Thymus (tissue), 14 donors: ENCODE measurements at places on chromosomes 3 and 15.

GRCh38 chr3:181369637-181370036 lies 342.1 kb upstream of the SOX2 start:
- no peak for DNase-seq

DNA sequence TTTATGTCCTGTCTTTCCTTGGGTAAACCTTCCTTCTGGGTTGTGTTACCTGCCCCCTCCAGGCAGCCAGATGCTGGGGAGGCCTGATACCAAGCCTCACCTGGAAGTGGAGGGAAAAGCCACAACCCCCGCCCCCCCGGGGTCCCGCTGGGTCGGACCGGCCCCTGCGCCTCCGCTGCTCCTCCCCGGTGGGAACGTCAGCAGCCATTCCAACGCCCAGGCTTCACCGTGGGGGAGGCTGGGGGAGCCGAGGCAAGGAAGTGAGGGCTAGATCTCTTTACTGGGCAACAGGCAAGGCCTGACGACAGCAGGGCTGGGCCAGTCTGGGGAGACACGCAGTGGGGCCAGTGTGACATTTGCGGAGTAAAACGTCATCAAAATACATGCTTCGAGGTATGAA lies 53.0 kb upstream of the SNRPA1 start:
- DNase-seq: no peak

DNA sequence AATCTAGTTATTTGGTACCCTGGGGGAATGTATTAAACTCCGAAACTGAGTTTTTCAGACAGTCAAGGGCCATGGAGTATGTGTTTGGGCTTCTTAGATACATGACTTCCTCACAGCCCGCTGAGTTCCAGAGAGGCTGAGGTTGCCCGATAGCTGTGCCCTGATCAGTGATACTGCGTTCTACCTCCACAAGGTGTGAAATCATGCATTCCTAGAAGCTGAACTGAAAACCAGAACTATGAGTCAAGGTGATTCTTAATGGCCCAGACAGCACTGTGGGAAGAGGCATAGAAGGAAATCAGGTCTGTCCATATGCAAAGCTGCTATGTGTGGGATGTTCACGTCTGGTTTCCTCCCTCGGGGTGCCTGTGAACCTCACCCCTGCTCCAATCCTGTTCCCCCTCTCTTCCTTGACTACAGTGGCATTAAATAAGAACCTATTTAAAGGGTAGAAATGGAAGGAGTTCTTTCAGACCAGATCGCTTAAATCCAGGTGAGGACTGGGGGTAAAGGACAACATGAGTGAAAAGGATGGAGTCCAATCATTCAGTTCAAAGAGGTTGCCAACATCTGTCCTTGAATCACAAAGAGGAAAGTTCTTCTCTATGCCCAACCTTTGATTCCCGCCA lies 74.3 kb downstream of the MYO1E start:
- DNase-seq: no peak

DNA sequence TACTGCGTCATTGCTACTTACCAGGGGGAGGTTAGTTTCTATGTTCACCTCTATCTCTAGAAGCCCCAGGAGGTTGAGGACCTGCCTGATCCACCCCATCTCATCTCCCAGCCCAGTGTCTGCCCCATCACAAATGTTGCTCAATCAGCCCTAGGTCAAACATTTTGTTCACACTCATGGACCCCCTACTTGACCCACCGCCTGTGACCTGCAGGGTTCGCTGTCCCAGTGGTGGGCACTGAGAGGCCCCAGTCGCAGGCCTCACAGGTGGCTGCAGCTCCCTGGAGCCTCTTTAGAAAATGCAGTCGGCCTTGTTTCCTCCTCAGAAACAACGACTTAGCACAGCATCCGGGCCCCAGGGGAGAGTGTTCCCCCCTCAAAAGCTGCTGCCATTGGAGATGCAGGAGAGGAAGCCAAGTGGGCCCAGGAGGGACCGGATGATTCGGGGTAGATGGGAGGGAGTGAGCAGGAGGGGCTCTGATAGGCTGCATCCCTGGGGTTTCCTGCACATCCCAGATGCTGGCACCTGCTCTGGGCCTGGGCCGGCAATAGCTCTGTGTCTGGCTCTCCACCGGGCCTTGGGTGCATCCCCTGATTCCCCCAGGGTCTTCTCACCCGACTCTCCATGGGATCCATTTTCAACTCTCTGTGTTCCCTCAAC lies 18.4 kb upstream of the INSYN1 start:
- no peak for DNase-seq

DNA sequence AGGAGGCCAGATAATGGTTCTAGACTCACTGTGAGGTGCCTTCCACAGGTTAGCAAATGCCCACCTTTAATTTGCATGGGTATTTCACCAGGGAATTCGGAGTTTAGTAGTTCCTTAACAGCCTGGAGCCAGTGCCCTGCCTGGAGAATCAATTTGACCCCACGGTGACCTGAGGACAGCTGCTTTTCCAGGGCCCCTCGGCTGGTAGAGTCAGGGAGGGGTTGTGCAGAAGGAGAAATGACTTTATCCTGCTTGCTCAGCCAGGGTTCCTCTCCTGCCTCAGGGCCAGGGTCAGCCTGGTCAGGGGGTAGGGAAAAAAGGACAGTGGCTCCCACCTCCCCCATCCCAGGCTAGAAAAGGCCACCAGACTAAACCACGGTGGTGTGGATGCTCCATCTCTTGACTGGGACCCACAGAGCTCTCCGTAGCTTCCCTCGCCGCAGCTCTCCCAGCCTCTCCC lies 12.0 kb downstream of the DLL4 start:
- no peak for DNase-seq

GRCh38 chr3:126928921-126929474 lies 53.9 kb upstream of the PLXNA1 start:
- no peak for DNase-seq

GRCh38 chr3:126567696-126568438 lies 9.1 kb upstream of the C3orf22 start:
- DNase-seq: no peak

DNA sequence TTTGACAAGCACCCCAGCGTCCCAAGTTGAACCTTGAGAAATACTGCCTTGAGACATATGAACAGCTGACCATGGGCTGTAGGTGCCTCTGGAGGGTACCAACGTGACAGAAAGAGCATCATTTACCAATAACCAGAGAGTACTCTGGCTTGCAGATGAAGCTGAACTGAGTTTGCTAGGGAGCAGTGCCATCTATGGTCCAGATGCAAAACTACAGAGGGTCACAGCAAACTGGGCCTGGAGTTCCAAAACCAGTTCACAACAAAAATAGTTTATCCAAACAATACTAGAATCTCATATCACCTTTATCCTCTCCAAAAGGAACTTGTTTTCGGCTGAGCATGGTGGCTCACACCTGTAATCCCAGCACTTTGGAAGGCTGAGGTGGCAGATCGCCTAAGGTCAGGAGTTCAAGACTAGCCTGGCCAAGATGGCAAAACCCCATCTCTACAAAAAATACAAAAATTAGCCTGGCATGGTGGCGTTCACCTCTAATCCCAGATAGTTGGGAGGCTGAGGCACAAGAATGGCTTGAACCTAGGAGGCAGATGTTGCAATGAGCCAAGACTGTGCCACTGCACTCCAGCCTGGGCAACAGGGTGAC lies 69.3 kb downstream of the CHAC1 start:
- DNase-seq: peak; percentile 57

DNA sequence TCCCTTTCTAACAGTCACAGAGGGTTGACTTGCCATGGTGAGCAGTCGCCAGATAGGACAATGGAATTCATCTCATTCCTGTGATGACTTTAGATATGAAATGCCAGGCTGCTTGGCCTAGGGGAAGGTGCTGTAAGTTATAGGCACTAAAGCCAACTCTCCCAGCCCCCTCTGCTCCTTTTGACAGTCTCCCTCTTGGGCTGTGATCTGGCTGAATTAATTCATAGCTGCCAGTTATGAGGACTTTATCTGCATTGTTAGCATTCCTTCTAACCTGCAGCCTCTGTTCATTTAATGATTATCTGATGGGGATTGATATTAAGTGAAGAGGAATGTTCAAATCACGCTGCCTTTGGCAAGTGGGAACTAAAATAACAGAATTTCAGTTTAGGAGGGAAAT lies 427.1 kb upstream of the RASGRP1 start:
- no peak for DNase-seq

- no peak for DNase-seq
These were observed 74.0 kb upstream of the STRIT1 start for GRCh38 chr3:155367506-155367905.

DNA sequence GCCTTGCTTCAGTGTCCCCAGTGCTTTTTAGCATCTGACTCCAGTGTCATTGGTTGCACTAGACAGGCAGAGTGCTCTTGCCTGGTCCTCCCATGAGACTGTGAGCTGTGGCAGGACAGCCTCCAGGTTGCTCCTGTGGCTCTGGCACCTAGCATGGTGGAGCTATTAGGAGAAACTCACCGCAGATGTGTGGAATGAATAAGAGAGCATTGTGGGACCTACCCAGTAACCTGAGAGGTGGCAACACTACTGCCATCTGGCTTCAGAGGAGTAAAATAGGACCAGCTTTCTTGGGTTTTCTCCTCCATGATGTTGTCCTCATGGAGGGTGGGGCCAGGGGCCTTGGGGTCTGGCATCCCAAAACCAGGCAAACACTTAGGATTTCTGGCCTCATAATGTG lies 183.6 kb downstream of the EPHB1 start:
- DNase-seq: no peak

GRCh38 chr3:113498221-113499005 lies 16.5 kb downstream of the SPICE1 start:
- no peak for DNase-seq

GRCh38 chr15:42547918-42548248 lies 710 bp downstream of the LRRC57 start:
- peak; percentile 38 for DNase-seq

DNA sequence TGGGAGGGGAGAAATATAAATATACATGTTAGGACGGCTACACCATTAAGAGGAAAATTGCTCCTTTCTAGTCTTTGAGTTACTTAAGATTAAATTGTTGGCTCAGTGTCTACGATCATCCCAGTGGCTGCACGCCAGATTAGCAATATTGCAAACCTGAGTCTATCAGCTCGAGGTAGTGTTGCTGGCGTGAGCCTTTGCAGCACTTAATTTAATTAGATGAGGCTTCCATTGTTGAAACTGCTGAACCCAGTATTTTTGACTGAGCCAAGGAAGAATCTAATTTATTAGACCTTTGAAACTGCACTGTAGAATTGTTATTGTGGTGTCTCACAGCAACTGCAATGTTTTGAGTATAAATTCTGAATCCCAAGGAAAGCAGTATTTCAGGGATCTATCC lies 782.4 kb upstream of the ROBO1 start:
- DNase-seq: no peak

- no peak for DNase-seq
These were observed 56.4 kb downstream of the NEO1 start for GRCh38 chr15:73108676-73109075.

DNA sequence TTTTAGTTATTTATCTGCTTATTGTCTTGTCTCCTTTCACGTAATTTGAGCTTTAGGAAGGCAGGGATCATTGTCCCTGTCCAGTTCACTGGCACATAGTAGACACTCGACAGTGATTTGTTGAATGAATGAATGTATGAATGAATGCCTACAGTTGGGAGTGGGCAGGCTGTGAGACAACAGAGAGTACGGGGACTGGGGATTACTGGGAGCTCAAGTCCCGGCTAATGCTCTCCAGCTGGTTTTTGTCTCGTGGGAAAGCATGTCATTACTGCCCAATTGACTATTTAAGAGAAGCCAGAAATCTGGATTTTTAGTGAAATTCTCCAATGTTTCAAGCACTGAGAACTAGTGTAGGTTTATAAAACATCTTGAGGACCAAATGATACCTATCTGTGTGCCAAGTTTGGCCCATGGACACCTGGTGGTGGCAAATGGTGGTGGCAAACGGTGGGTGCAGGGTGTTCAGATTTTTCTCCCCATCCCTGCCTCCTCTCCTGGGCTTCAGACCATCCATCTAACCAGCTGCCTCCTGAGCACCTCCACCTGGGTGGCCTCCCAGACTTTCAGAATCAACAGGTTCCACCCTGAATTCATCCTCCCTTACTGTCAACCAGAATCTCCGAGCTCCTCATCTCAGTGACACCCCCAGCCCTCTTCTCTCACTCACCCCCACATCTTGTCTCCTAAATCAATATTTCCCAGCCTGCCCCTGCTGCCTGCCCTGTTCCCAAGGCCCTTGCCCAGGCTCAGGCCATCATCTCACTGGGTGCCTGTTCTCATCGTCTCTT lies 36.2 kb upstream of the TRH start:
- no peak for DNase-seq

- no peak for DNase-seq
These were observed 313.4 kb upstream of the STT3B start for GRCh38 chr3:31219131-31219843.

GRCh38 chr3:15635121-15635661 lies 33.6 kb downstream of the BTD start:
- DNase-seq: no peak

- no peak for DNase-seq
These were observed 64.2 kb downstream of the SCAPER start for GRCh38 chr15:76840830-76841460.

GRCh38 chr3:189071446-189071845 lies 100.3 kb upstream of the TPRG1 start:
- DNase-seq: no peak

DNA sequence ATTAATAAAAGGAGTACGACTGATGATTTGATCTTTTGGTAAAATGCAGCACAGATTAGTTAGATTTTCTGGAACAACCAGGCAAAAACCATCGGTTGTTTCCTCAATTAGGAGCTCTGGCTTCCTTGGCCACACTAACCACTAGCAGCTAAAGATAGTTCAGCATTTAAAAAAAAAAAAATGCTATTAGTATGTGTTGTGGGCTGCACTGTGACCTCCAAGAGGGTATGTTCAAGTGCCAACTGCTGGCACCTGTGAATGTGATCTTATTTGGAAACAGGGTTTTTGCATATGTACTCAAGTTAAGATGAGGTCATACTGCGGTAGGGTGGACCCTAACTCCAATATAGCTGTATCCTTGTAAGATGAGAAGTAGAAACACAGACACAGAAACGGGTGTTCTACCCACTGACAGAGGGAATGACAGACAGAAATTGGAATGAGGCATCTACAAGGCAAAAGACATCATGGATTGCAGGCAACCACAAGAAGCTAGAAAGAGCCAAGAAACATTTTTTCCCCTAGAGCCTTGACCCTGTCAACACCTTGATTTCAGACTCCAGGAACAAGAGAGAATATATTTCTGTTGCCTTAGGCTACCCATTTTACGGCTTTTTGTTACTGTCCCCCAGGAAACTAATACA lies 534.6 kb upstream of the ROBO2 start:
- DNase-seq: no peak

- DNase-seq: no peak
These were observed 98.0 kb downstream of the GMNC start for GRCh38 chr3:190764231-190765134.

DNA sequence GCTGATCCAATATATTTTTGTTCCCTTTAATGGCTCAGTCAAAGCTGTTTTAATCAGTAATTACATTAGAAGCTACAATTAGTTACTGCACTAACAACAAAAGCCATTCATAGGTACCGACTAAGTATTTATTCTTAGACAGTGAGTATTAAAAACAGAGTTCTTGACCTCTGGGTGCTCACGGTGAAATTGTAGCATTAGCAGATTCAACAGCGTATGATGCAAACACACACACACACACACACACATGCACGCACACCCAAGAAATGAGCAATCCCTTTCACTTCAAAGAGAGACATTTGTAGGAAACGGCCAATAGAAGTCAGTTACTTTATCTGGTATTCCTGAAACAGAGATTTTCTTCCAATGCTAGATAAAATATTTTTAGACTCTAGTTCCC lies 27.0 kb upstream of the MITF start:
- DNase-seq: no peak
